Smooth muscle cell of trachea (primary cell): ENCODE measurements at places on chromosomes 16 and 17. TPM values are rescaled to one million over a fixed set of nuclear protein-coding genes. Genes with fewer than 3 reads are reported as not detected.

Gene CLEC18A
- 0.33 and 0.58 TPM in 2 replicates for total RNA-seq

Gene SLC25A10
- 6.6 and 19.3 TPM in 2 replicates for total RNA-seq

Gene ZNF385C
- total RNA-seq: not detected in 2 replicates

Gene SLC38A8
- total RNA-seq: 0.17 TPM in 1 of 2 replicates, not detected in the other
